Left kidney (tissue), 8 donors: ENCODE measurements at places on chromosomes 4 and X.

GRCh38 chrX:12978205-12979025, 3.5 kb downstream of the TMSB4X start:
- DNase-seq = no peak

DNA sequence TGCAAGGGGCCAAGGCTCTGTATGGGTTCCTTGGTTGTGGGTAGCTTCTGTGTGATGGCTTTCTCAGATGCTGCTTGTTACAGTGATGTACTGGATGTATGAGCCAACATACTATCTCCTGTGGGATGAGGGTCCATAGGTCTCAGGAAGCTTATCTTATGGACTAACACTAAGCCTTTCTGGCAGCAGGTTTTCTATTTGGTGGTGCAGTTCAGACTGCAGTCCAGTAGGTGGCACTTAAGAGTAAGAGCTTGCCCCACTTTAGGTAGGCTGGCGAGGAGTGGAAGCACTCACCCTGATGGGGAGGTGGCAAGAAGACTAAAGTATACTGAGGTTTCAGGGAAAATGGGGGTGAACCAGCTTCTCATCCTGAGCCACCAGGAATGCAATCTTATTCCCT, 306.7 kb upstream of the MAOA start:
- no peak for DNase-seq

DNA sequence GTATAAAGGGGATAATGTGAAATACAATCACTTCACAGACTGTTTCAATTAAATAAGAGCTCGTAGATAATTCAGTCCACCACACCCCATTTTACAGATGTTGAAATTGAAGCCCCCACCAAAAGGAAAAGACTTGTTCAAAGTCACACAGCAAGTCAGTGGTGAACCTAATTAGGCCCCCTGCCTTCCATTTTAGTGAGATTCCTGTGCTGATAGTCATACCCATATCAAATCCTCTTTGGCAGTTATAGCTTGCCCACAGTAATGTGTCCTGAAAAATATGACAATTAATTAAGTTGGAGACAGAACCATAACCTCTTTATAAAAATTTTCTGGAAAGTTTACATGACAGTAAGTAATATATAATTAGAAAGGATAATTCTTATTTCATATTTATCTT, 58.0 kb downstream of the AR start:
- no peak for DNase-seq

- DNase-seq = no peak
Observed at GRCh38 chrX:3161681-3162080, 120.4 kb downstream of the ARSF start.
